ENCODE measurements at places on chromosomes 7 and 10.
A peak's percentile ranks its signal among the peaks of the same experiment; 100 is the strongest.

GRCh38 chr10:119817991-119818888 lies 54.4 kb downstream of the MCMBP start:
- no peak for DNase-seq

- no peak for DNase-seq
These were observed 151.2 kb downstream of the TPST1 start for GRCh38 chr7:66356277-66356721.

DNA sequence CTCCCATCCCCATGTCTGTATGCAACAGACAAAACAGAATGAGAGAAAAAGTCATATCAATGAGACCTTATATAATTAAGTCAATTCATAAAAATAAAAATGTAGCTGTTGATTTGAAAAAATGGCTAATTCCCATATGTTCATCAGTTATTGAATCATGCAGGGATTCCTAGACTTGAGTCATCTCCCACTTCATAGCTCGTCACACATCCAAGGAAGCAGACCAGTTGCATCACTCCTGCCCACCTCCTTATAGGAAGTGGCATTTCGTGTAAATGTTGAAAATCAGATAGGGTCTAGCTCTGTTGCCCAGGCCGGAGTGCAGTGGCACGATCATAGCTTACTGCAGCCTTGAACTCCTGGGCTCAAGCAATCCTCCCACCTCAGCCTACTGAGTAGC lies 56.1 kb upstream of the SH2B2 start:
- no peak for DNase-seq

GRCh38 chr10:92655426-92655825 lies 34.3 kb upstream of the HHEX start:
- no peak for DNase-seq

DNA sequence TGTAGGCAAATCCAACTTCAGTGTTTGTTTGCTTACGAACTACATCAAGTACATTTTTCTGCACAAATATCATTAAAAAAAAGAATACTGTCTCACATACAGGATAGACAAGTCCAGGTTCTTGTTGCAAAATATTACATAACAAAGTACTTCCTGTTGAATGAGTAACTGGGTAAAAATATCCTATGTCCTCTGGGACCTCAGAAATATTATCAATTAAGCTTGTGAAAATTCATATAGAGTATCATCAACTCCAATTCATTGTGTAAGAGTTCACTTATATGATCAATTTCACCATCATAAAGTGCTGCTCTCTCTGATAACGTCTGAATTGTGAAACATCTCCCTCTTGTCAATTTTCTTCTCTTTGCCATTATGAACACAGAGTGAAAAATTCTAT lies 22.6 kb downstream of the HERC4 start:
- no peak for DNase-seq

DNA sequence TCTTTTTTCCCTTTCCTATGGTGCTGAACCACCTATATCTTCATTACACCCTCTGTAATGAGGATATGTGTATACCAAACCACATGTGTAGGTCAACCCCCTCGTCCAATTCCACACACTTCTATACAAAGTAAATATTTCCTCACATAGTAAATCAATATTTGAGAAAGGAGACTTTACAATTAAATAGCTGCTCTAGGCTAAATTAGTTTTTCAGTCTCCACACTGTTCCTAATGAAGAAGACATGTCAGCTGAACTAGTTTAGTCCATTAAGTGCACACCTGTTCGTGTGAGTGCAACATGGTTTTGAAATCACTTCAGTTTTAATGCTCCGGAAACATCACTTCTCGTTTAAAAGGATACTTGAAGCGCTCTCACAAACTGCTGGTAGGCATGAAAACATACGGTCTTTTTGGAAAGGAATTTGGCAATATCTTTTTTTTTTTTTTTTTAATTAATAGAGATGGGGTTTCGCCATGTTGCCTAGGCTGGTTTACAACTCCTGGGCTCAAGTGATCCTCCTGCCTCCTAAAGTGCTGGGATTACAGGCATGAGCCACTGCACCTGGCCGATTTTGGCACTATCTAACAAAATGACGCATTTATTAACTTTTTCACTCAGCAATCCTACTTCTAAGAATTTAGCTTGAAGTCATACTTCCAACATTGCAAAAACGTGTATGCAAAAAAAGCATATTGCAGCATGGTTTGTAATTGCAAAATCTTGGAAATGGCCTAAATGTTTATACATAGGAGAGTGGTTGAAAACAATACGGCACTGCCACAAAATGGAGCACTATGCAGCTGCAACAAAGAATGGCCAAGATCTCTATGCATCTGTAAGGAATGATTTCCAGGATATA lies 2.1 kb upstream of the XRCC2 start:
- DNase-seq = no peak

GRCh38 chr7:28729281-28729680 lies 228.8 kb downstream of the TRIL start:
- no peak for DNase-seq

DNA sequence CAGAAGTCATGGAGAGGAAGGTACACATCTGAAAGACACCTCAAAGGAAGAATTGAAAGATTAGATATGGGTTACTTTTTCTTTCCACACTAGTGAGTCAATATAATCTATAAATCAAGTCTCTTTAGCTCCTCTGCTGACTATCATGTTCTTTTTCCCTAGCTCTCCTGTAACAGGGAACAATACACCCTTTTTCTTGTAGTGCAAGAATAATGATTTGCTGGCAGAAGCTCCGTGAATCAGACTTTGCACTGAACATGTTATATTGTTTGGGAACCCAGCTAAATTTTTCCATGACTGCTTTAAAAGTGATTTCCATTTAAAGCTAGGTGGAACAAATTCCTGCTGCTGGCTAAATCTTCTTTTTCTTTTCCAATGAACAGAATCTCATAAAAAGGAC lies 756.6 kb upstream of the C7orf33 start:
- DNase-seq = no peak

DNA sequence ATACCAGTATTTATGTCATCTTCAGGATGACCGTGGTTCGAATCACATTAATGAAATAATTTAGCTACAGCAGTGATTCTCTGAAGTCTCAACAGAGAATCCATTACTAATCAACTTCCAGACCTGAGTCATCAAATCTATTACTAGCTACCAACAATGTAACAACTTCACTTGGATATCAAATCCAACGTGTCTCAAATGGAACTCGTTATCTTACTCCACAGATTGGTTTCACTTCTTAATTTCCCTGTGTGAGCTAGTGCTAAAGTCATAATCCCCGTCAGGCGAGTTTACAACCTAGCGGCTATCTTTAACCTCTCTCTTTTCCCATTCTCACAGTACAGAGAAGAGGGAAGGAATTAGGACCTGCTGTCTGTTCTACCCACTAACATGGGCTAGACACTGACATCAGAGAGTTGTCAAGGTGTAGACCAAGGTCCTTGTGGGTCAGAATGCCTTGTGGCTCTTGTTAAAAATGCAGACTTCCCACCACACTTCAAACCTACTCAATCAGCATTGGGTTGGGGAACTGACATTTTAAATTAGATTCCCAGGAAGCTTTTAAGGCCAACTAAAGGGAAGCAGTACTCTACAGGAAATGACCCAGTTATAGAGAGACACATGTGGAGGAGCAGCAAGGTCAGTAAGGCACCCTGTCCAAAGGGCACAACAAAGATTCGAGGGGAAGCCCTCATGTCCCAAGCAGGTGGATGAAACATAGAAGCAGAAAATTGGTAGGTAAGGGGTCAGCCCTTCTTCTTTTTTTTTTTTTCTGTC lies 57.3 kb upstream of the GSAP start:
- DNase-seq = no peak

- DNase-seq = no peak
These were observed 42.3 kb downstream of the NRCAM start for GRCh38 chr7:108413782-108414492.

- no peak for DNase-seq
These were observed 955.0 kb downstream of the GATA3 start for GRCh38 chr10:9009505-9009904.

GRCh38 chr10:8670461-8670860 lies 616.0 kb downstream of the GATA3 start:
- DNase-seq = no peak

DNA sequence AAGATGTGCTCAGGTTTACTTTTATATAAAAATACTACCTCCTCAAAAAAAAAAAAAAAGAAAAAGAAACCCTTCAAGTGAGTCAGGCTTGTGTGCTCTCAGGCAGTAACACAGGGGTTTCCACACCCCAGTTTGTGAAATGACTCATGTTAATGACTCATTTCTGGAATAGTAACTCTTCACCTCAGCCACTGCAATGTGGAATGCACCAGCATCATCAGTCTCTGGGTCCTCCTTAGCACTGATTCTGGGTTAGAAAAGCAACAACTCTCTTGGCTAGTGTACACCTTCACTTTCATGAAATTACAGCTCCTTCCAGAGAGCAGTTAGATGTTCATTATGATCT lies 110.6 kb downstream of the EMX2 start:
- peak; percentile 26 for DNase-seq

DNA sequence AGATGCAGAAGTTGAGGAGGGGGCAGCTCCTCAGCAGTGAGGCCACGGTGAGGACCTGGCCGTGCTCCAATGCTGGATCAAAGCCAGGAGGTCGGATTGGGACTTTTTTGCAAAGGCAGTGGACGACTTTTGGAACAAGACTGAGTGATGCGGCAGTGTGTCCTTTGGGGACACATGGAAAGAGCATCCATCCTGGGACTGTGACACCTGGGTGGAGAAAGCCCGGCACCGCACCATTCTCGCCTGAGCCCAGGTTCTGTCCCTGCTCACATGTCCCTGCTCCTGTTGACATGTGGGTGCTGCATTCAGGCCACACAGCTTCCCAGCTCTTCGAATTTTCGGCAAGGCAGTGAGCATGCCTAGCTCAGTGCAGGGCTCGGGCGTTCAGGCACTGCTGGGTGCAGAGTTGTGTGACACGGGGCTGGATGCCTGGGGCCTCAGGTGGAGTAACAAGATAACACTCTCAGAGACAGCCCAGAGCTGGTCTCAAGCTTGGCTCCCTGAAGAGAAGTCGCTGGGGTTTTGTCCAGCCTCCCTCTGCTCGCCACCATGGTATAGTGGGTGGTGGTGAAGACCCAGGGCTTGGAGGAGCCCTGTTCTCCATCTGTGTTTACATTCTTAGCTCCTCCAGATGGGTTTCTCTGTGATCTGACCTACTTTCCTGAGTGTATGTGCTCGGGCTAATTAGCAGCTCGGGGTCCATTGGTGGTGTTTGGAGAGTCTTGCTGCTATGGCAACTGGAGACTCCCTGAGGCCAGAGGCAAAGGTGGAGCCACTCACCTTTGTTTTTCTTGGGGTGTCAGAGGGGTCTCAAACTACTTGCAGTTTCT lies 111.7 kb upstream of the BTBD16 start:
- no peak for DNase-seq

DNA sequence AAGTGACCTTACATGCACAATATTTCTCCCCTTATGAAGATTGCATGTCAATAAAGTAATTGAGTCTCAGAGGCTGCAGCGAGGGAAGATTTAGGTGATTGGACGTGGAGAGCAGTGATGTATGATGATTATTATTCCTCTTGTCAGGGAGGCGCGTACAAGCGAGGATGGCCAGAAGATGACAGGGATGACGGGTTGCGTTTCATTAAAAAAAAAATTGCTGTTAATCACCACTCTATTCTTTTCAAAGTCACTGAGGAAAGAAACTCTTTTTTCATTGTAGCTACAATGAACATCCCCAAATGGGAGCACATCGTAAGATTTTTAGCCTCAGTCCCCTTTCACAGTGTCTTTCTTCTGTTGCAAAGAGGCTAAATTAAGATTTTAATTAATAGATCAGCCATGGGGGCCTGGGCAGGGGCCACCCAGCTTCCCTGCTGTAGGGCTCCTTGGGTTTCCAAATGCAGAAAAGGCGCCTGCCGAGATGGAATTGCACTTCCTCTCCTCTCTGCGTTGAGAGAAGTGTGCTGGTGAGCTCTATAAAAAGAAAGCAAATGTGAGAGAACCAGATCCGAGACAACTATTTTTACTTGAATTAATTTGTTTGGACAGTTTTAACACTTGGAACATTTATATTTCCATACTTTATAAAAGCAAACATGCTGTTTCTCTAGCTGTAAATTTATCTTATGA lies 998.1 kb downstream of the LRMDA start:
- DNase-seq = no peak

DNA sequence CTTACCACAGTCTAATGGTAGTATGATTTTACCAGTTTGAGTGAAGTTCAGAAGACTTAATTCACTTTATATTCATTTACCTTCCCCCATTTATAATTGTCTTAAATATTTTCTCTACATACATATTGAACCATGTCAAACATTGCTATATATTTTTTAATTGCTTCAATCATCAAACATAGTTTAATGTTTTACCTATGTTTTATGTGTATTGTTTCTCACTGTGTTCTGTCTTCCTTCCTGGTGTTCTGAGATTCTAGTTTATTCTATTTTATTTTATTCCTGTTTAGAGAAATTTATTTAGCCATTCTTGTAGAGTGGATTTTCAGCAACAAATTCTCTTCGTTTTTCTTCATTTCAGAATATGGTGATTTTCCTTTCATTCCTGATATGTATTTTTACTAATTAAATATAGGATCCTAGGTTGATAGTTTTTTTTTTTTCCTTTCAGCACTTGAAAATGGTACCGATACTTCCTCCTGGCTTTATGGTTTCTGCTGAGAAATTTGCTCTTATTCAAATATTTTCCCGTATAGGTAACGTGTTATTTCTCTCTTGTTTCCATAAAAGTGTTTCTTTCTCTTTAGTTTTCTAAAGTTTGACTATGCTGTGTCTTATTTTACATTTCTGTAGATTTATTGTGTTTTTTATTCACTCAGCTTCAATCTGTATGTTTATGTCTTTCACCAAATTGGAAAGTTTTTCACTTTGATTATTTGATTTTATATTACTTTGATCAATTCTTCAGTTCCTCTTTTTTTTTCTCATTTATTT lies 201.8 kb upstream of the AGR3 start:
- no peak for DNase-seq

DNA sequence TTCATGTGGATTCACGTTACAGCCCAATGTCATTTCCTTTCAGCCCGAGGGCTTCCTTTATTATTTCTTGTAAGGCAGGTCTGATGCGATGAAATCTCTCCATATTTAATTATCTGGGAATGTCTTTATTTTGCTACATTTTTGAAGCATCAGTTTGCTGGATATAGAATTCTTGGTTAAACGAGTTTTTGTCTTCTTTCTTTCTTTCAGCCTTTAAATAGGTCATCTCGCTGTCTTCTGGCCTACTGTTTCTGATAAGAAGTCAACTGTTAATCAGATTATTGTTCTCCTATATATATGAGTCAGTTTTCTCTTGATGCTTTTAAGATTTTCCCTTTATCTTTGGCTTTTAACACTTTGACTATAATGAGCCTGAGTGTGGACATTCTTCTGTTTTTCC lies 184.7 kb downstream of the TMEM178B start:
- no peak for DNase-seq

DNA sequence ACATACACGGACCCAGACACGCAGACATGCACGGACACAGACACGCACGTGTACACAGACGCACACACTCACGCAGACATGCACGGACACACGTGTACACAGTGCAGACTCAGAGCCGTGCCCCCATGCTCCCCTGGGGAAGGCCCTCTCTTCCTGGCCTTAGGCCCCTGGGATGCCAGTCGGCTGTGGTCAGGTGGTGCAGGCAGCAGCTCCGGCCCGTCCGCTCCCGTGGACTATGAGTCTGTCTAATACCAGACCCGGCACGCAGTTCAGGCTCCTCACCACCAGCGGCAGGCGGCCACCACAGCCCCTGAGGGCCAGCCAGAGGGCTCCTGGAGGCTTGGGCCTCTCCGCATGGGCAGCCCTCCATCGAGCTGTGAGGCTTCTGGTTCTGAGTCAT lies 52.0 kb upstream of the NKX6-2 start:
- no peak for DNase-seq

Measured in stimulated activated CD4-positive, alpha-beta T cell treated with anti-CD3 and anti-CD28 coated beads, Interleukin-15, amount 100 ng/mL, for 48 hours (primary cell).